CD8-positive, alpha-beta memory T cell (primary cell): ENCODE measurements at places on chromosomes 12 and 14. TPM values are rescaled to one million over a fixed set of nuclear protein-coding genes. Genes with fewer than 3 reads are reported as not detected.

DNA sequence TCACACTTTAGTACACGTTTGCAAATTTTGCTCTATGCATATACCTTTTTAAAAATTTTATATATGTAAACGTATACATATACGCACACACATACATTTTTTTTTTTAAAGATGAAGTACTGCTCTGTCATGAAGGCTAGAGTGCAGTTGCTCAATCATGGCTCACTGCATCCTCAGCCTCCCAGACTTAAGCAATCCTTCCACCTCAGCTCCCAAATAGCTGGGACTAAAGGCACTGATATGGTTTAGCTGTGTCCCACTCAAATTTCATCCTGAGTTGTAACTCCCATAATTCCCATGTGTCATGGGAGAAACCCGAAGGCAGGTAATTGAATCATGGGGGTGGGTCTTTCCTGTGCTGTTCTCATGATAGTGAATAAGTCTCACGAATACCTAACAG is 220.8 kb upstream of the CAND1 start:
- no peaks in the 10 kb centered on the region for H3K27me3 ChIP-seq
- H3K4me1 ChIP-seq = no peaks in the 10 kb centered on the region
- H3K4me3 ChIP-seq = no peak overlapping the region
- H3K36me3 ChIP-seq = no peaks in the 10 kb centered on the region
- DNase-seq = no peak

GRCh38 chr14:92926931-92927330 is 4.0 kb downstream of the CHGA start:
- no peak overlapping the region for H3K27ac ChIP-seq
- no peaks in the 10 kb centered on the region for H3K4me1 ChIP-seq
- peaks cover 5% of the 10 kb centered on the region for H3K27me3 ChIP-seq
- no peaks in the 10 kb centered on the region for H3K36me3 ChIP-seq
- no peak overlapping the region for H3K4me3 ChIP-seq

The BCL11B gene
- total RNA-seq = 42.0 TPM

DNA sequence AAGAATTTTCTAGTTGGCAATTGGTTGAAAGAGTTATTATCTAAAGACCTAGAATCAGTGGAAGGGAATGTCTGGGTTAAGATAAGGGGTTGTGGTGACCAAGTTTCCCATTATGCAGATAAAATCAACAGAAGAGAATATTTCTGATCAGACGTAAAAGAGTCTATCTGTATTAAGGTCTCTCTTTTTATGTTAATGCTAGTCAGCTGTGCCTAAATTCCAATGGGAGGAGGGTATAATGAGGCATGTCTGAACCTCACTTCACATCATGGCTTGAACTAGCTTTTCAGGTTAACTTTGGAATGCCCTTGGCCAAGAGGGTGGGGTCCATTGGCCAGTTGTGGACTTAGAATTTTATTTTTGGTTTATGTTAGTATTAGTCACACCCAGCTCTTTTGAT is 34.3 kb upstream of the CHST11 start:
- no peaks in the 10 kb centered on the region for H3K27me3 ChIP-seq
- no peak overlapping the region for H3K27ac ChIP-seq
- H3K4me1 ChIP-seq = no peaks in the 10 kb centered on the region
- no peak overlapping the region for H3K4me3 ChIP-seq
- H3K36me3 ChIP-seq = no peaks in the 10 kb centered on the region

- H3K27ac ChIP-seq = no peak overlapping the region
- H3K4me1 ChIP-seq = no peaks in the 10 kb centered on the region
- H3K36me3 ChIP-seq = no peaks in the 10 kb centered on the region
- H3K27me3 ChIP-seq = no peaks in the 10 kb centered on the region
- DNase-seq = no peak
Measured at GRCh38 chr14:67889455-67889854, 69.9 kb downstream of the RAD51B start.

The LRRC10 gene
- not detected for total RNA-seq

GRCh38 chr14:53871951-53872350 is 84.7 kb downstream of the BMP4 start:
- no peak for DNase-seq
- H3K27ac ChIP-seq = no peak overlapping the region
- no peak overlapping the region for H3K4me3 ChIP-seq

DNA sequence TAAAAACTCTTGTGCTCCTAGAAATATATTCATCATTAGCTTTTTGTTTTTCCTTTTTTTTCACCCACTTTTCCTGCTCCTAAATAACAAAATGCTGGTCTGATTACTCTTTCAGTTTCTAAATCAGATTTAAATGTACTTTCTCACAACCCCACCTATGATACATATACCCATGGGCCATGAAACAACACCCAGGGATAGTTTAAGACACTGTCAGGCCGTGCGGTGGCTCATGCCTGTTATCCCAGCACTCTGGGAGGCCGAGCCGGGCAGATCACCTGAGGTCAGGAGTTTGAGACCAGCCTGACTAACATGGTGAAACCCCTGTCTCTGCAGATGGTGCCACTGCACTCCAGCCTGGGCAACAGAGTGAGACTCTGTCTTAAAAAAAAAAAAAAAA is 1.6 kb upstream of the NUMB start:
- no peak overlapping the region for H3K4me3 ChIP-seq
- H3K27ac ChIP-seq = no peak overlapping the region
- H3K27me3 ChIP-seq = no peaks in the 10 kb centered on the region
- DNase-seq = no peak

DNA sequence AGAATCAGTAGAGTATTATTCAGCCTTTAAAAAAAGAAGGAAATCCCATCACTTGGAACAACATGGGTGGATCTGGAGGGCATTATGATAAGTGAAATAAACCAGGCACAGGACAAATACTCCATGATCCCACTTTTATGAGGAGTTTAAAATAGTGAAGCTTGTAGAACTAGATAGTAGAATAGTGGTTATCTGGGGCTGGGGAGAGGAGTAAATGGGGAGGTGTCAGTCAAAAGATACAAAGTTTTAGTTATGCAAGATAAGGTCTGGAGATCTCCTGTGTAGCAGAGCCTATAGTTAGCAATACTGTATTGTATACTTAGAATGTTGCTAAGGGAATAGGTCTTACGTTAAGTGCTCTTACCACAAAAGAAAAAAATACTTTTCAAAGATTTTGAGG is 64.9 kb downstream of the RIC8B start:
- H3K27ac ChIP-seq = peak overlapping the region; percentile 20
- no peaks in the 10 kb centered on the region for H3K27me3 ChIP-seq
- H3K4me3 ChIP-seq = no peak overlapping the region
- DNase-seq = no peak
- H3K4me1 ChIP-seq = peaks cover 5% of the 10 kb centered on the region

DNA sequence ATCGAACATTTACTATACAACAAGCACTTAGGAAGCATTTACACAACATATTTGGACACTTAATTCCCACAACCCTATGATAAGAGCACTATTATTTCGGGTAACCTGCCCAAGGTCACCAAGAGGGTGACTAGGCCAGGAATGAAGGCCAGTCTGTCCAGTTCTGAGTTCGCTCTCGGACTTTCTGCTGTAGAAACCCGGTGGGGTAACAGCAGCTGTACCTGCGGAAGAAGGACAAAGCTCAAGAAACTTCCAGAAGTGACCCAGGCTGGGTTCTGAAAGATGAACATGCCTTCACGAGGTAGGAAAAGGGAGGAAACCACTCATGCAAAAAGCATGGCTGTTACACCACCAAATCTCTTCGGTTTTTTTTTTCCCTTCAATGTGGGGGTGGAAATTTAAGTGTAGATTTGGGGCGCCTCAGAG is 10.8 kb downstream of the PLA2G1B start:
- H3K36me3 ChIP-seq = no peaks in the 10 kb centered on the region
- no peaks in the 10 kb centered on the region for H3K27me3 ChIP-seq
- DNase-seq = no peak
- peaks cover 12% of the 10 kb centered on the region for H3K4me1 ChIP-seq
- peak overlapping the region; percentile 68 for H3K27ac ChIP-seq
